ENCODE measurements at places on chromosomes 12 and 14.
A peak's percentile ranks its signal among the peaks of the same experiment; 100 is the strongest.

- no peak for DNase-seq
Observed at GRCh38 chr12:80401191-80401590, 42.8 kb upstream of the PTPRQ start.

DNA sequence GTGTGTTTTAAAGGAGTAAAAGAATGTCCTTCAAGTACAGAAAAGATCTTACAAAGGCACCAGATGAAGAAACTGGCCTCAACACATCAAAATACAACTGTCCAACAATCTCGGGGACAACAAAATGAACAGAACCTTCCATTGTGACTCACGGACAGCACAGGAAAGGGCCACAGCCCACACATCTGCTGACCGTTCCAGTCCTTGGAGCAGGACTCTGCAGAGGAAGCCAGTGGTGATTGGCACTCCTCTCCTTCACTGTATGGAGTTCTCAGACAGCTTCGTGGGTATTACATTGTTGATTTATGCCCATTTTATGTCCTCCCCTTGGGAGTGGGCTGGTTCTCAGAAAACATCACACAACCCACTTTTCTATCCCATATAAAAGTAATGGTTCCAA is 32.5 kb upstream of the TC2N start:
- no peak for DNase-seq

DNA sequence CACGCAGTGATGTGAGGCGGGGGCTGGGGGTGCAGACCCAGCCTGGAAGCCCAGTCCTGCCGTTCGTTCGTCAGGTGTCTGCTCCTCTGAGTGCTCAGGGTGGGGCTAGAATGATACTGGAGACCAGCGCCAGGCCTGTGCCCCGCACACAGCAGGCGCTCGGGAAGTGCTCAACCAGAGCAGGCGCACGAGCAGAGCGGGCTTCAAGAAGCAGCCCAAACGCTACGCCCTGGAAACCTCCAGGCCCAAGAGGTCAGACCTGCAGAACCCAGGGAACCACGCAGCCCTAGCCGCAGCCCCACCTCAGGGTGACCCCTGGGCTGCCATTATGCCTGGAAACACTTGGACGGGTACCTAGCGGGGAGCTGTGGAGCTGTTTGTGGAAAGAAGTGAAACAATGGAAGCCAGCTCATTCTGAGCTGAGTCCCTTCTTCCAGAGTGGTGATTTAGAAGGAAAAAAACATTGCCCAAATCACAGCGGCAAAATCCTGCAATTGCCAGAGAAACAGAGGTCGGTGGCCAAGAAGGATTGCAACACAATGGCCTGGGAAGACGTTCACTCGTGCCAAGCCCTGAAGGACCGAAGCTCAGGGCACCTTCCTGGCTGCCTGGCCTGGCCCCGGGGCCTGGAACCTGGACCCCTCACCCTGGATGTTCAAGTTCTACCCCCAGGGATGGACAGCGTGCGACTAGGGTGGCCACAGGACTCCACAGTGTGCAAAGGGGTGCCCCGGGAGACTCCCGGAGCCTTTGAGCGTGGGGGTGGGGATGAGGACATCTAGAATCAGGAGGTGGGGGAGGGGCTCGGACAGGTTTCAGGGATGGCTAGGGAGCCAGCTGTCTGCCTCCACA is 40.4 kb upstream of the DIO3 start:
- DNase-seq = no peak

GRCh38 chr14:70525691-70526090 is 9.1 kb downstream of the ADAM20 start:
- DNase-seq = no peak

- no peak for DNase-seq
Observed at GRCh38 chr14:54428527-54428926, 12.6 kb downstream of the CNIH1 start.

DNA sequence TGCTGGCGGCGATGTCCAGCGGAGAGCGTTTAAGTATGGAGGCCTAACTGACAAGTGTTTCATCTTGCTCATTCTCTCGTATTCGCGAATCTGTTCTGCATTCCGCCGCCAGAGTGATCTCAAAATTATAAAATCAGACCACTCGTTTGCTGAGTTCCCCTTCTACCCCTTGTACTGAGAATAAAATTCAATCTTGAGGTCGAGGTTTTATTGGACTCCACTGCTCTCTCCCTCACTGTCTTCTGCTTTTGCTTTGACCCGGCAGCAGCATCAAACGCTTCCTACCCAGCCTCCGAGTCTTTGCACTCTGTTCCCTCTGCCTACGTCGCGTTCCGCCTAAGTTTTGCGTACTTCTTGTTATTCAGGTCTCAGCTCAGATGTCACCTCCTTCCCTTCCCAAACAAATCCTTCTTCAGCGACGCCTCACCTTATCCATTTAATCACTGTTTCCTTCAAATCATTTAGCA is 462 bp downstream of the KNTC1 start:
- peak; percentile 40 for DNase-seq

DNA sequence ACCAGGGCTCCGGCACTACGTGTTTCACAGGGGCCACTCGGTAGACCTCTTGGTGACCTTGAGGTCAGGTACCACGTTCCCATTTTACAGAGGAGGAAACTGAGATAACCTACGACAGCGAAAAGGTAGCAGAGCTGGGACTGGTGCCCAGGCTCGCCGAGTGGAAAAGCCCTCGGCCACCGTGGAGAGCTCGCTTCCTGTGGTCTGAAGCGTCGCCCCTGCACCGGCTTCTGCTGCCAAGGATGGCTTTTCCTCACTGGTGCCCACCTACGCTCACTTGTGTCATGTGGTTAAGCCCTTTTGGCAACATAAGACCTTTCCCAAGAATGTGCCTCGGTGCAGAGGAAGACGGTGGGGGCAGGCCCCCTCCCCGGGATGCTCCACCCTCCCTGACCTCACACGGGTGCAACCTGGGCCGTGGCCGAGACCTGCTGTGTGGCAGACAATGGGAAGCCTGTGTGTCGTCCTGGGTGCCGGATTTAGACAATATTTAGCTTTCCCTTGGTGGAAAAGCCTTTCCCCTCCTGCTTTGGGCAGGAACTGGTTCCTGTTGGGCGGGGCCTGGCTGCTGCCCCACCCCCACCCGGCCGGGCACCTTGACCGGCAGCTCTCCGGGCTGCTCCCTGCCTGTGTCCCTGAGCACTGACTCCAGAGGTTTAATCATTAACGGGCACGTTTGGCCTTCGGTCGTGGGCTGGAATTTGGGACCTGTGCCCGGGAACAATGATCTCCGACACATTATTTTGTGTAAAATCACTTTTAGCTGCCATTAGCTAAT is 32.4 kb upstream of the PPP1R13B start:
- peak; percentile 15 for DNase-seq

- DNase-seq = no peak
Observed at GRCh38 chr12:14560904-14561574, 6.6 kb downstream of the PLBD1 start.

- no peak for DNase-seq
Observed at GRCh38 chr12:41188058-41188840, at the start of gene PDZRN4. TSS of gene PDZRN4 (plus strand) at chr12:41188320.

- no peak for DNase-seq
Observed at GRCh38 chr14:39680777-39681176, 248.5 kb upstream of the FBXO33 start.

DNA sequence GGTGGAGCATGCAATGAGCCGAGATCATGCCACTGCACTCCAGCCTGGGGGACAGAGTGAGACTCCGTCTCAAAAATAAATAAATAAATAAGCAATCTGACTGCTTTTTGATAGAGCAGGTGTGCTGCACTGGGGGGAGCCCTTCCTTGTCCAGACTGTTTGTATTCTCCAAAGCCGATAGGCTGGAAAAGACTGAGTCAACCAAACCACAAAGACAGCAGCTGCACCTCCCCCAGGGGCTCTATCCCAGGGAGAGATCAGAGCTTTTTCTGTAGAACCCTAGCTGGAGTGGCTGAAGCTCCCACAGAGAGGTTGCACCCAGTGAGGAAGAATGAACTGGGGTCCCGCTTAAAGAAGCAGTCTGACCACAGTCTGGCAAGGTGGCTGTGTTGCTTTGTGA is 45.8 kb upstream of the LALBA start:
- no peak for DNase-seq

- no peak for DNase-seq
Observed at GRCh38 chr14:97688631-97689336, 891.6 kb downstream of the VRK1 start.

GRCh38 chr14:74085828-74086227 is 1.1 kb downstream of the LIN52 start:
- no peak for DNase-seq

GRCh38 chr12:109482894-109483293 is 5.5 kb downstream of the UBE3B start:
- DNase-seq = no peak

GRCh38 chr14:100490252-100490651 is 97.0 kb downstream of the BEGAIN start:
- DNase-seq = no peak

DNA sequence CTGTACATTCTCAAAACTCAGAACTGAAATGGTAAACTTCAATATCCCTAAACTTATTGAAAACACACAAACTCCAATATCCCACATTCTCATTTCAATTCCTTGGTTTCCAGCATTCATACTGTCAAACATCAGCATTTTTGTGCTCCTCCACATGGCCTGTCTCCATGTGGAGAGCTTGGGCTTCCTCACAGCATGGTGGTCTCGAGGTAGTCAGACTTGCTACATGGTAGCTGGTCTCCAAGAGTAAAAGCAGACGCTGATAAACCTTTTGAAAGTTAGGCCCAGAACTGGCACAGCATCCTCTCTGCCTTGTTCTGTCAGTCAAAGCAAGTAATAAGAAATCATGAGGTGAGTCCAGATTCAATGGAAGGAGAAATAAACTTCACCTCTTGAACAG is 70.5 kb downstream of the VCPKMT start:
- no peak for DNase-seq

- DNase-seq = no peak
Observed at GRCh38 chr12:53343969-53344368, 7.8 kb upstream of the SP7 start.

DNA sequence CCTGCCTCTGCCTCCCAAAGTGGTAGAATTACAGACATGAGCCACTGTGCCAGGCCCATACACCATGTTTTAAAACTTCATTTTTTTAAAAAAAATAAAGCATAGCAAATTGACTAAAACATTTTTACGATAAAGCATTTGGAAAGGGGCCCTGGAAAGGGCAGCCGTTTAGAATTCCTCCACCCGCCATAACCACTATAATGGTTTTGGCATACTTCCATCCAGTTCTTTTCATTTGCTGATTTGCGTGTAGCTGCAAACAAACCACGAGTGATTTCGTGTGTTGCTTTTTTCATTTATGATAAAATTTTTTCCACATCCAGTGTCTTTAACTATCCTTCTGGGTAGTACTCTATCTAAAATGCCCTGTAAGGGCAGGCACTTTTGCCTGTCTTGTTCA is 91.8 kb upstream of the RIN3 start:
- DNase-seq = no peak

- DNase-seq = no peak
Observed at GRCh38 chr12:111437816-111438454, 32.2 kb downstream of the SH2B3 start.

DNA sequence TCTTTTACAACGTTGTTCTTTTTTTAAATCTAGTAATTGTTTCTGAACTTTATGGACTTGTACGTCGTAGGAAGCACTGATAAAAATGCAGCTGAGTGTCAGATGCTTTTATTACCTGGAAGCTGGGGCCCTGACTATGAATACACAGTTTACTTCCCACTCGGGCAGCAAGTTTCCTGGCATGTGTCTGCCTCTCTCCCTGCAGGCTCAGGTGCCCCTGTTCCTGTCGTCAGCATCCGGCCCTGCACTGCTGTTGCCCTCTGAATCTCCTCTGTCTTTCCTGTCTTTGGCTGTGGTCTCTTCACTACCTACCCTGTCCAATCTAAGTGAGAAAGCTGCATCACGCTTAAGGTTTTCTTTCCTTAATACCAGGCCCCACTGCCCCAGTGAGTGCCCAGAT is 75.8 kb downstream of the PELI2 start:
- no peak for DNase-seq

DNA sequence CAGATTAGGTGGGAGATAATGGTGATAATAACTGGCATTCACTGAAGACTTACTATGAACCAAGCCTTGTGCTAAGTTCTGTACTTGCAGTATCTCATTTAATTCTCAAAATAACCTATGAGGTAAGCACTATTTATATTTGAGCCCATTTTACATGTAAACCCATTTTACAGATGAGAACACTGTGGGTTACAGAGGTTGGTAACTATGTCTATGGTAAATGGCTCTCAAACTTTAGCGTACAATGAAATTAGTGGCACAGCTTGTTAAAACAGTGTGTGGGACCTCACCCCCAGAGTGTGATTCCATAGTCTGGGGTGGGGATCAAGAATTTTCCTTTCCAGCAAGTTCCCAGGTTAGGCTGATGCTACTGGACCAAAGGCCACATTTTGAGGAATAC is 22.2 kb upstream of the JPH4 start:
- no peak for DNase-seq

DNA sequence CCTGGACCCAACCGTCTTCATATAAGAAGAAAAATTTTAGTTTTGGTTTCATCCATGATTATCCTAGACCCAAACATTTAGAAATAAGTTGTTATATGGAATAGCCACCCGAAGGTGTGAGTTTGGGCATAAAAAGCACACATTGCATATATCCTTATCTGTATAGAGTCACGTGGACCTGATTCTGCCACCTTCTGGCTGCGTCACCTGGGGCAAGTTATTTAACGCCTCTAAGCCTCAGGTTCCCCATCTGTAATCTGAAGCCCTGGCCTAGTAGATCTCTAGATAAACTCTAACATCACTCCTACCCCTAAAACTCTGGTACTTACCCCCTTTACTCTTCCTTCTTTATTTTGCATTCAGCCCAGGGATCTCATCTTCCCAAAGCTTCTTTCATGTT is 14.3 kb upstream of the KRT5 start:
- no peak for DNase-seq

- DNase-seq = no peak
Observed at GRCh38 chr12:63845726-63846125, 1.2 kb downstream of the SRGAP1 start.

DNA sequence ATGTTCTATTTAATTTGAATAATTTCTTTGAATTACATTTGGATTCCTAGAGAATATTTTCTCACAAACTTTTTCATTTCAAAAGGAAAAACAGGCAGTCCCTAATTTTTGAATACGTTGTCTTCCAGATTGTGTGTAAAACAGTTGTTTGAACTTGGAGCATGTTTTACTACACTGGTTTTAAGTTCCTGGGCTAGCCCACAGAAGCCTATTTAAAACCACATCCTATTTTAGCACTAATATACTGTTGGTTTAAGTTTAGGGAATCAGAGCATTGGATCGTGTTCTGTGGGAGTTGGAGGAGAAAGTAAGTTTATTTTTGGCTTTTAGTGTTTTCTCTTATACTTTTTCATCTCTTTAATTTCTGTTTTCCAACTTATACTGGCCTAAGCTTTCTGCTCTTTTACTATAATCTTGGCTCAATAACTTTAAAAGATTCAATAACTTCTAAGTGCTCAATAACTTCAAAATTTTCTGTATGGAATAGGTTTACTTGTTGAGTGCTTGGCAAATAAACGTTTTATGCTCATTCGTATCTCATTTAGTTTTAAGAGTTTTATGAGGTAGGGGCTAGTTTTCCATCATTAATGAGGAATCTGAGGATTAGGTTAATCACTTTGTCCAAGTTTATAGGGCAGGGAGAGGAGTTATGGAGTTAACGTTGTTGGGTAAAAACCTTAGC is 14.9 kb downstream of the LEMD3 start:
- no peak for DNase-seq
